Stimulated activated CD4-positive, alpha-beta T cell treated with anti-CD3 and anti-CD28 coated beads, Interleukin-15, amount 100 ng/mL, for 1 hour (primary cell): ENCODE measurements at places on chromosomes 11 and 22.

GRCh38 chr22:29870574-29870973 is 12.4 kb upstream of the MTMR3 start:
- no peak for DNase-seq

- no peak for DNase-seq
Measured at GRCh38 chr11:122755409-122755808, 82.9 kb upstream of the CRTAM start.

GRCh38 chr11:85115798-85116197 is 511.3 kb downstream of the DLG2 start:
- DNase-seq = no peak

DNA sequence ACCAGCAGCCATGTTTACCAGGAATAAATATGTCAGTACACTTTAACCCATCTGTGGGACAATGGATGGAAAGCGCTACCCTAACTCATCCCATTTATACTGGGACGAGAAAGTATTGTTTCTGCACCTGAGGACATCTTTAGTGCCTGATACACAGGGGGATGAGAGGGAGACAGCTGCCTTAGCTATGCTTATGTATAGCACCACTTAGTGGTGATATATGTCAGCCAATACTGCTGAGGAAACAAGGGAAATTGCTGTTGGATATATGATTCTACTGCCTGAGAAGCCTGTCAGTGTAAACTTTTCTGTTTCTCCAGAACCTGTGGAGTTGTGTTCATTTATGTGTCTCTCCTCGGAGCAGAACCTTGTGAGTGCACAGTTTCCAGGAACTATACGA is 13.3 kb upstream of the CEP295 start:
- no peak for DNase-seq

GRCh38 chr11:2385156-2386151 is 8.3 kb downstream of the CD81 start:
- DNase-seq = no peak

DNA sequence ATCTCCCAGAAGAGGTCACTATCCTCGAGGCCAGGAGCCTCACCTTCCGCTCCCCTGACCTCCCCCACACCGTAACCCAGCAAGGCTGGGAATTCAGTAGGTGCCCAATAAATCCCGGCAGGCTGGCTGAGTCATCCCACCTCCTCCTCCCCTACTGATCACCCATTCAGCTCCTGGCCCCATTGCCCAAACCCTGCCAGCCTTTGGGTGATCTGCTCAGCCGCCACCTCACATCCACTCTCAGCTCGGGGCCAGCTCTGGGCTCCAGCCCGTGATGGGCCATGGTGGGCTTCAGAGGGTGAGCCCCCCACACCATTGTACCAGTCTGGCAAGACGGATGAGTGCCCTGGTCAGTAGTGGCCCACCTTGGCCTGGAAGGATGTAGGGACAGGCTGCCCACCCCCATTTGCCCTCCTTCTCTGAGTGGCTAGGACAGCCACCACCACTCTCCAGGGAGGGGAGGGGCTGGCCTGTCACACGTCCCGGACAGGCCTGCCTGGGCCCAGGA is 8.2 kb downstream of the TRPM5 start:
- no peak for DNase-seq

GRCh38 chr11:33391893-33392251 is 134.7 kb downstream of the HIPK3 start:
- no peak for DNase-seq
